ENCODE measurements at places on chromosomes 12 and 14. TPM values are rescaled to one million over a fixed set of nuclear protein-coding genes. Genes with fewer than 3 reads are reported as not detected.

The SIRT4 gene
- 0.71 TPM for total RNA-seq

The OR4E2 gene
- not detected for total RNA-seq

The RASSF8 gene
- 11.6 TPM for total RNA-seq

The ERBB3 gene
- 1.2 TPM for total RNA-seq

The FBLN5 gene
- total RNA-seq, result 5.7 TPM

The CEBPE gene
- not detected for total RNA-seq

The GLI1 gene
- 6.6 TPM for total RNA-seq

The CDC42BPB gene
- 81.1 TPM for total RNA-seq

The LIN7A gene
- total RNA-seq, result 0.55 TPM
